ENCODE measurements at places on chromosomes 3 and 15. TPM values are rescaled to one million over a fixed set of nuclear protein-coding genes. Genes with fewer than 3 reads are reported as not detected.
A peak's percentile ranks its signal among the peaks of the same experiment; 100 is the strongest.

Gene SPINK8
- not detected for total RNA-seq

Gene DNAH1
- 72.0 TPM for total RNA-seq

Gene CCDC9B
- total RNA-seq = 2.2 TPM

Gene FOXB1
- total RNA-seq = not detected

Gene SLC22A14
- not detected for total RNA-seq

DNA sequence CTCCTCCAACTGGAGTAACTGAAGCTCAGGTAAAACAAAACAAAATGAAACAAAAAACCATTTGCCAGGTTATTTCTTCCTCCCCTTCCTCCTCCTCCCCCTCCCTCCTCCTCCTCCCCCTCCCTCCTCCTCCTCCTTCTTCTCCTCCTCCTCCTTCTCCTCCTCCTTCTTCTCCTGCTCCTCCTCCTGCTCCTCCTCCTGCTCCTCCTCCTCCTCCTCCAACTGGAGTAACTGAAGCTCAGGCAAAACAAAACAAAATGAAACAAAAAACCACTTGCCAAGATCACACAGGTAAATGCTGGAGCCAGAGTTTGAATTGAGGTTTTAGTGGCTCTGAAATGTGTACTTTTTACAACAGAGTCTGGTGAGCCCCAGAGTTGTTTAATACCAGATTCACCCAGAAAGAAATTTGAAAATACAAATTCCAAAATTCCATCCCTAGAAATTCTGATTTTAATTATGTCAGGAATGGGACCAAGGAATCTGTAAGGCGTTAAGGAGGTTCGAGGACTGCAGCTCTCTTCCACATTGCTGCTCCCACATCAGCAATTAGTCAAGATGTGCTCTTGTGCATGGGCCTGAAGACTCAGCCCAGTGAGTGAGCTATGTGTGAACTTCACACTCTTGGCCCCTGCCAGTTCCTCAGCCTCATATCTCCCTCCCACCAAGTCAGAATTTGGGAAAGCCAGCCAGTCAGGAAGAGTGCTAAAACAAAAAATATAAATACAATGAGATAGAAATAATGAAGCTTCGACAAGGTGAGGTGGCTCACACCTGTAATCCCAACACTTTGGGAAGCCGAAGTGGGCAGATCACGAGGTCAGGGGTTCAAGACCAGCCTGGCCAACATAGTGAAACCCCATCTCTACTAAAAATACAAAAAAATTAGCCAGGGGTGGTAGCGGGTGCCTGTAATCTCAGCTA lies 31.6 kb upstream of the ZNF770 start:
- no peak for DNase-seq

DNA sequence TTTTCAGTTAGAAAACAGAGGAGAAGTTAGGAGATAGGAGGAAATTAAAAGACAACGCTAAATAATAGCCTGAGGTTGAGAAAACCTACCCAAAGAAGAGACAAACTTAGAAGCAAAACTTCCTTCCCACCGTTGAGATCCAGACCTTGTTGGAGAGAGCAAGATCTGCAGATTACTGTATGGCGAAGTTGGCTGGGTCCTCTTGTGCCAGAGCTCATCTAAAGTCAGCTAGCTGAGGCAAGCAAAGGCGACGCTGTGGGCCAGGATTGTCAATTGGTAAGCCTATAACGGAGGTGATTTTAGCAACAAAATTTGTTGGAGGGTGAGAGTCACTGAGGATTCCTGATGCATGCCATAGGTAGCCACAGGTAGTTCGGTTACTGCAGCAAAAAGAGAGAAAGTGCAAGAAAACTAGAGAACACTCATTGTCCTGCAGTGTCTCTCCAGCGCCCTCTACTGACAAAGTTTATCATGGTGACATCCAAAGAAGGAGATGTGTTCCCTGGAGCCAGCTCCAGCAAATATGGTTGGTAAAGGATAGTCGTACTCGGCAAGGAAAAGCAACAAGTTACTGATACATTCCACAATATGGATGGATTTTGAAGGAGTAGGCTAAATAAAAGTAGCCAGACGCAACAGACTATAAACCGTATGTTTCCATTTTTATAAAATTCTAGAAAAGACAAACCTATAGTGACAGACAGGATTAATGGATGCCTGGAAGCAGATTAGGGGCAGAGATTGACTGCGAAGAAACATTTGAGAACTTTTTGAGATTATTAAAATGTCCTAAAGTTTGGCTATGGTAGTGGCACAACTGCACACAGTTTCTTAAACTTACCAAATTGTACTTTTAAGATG lies 9.8 kb upstream of the OR5K4 start:
- DNase-seq = peak; percentile 6

DNA sequence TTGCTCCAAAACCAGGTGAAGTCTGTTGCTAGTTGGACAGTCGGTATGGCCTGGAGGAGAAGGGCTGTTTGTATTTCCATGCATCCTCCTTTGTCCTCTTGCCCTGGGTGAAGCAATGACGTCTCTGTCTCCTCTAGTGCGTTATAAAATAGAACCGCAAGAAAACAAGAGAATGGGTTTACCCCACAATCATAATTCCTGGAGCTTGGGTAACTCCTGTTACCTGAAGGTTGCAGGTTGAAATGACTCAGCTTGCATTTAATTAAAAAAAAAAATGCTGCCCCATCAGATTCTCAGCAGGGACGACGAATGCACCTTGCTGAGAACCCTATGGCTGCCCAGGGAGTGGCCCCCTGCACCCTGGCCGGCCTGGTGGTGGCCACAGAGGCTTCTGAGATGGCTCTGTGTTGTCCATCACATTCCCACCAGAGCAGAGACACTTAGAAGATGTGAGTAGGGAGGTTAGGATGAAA lies 228.2 kb upstream of the BHLHE40 start:
- DNase-seq = no peak

DNA sequence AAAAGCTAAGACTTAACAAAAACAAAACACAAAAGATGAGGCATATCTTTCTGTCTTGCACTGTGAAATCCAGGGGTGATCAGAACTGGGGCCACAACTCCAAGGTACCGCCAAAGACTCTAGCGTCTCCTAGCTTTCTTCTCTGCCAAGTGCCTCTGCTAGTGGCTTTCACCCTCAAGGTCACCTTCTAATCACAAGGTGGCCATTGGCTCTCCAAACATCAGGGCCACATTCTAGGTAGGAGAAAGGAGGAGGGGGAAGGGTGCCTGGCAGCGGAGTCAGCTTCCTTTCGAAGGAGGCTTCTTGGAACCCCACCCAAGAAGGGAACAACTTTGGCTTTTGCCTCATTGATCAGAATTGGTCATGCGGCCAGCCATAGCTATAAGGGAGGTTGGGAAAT lies 168.8 kb upstream of the SMAD3 start:
- DNase-seq = no peak

DNA sequence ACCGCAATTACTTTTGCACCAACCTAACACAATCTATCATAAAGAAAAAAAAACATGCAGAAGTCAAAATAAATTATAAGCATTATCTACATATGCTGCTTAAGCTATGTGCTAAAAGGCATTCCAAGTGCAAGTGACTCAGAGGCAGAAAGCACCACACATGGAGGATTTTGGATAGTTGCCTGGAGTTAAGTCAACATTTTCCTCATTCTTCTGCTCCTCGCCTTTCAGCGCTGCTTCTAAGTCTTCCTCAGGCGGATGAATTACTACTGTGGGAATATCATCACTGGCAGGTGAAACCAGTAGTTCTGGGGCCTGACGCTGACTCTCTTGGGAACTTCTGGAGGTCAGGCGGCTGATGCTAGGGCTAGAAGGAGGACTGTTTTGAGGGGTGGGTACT lies 53.1 kb downstream of the SLC4A7 start:
- DNase-seq = no peak

- no peak for DNase-seq
These were observed 92.2 kb downstream of the MYLK start for GRCh38 chr3:123791898-123792297.

DNA sequence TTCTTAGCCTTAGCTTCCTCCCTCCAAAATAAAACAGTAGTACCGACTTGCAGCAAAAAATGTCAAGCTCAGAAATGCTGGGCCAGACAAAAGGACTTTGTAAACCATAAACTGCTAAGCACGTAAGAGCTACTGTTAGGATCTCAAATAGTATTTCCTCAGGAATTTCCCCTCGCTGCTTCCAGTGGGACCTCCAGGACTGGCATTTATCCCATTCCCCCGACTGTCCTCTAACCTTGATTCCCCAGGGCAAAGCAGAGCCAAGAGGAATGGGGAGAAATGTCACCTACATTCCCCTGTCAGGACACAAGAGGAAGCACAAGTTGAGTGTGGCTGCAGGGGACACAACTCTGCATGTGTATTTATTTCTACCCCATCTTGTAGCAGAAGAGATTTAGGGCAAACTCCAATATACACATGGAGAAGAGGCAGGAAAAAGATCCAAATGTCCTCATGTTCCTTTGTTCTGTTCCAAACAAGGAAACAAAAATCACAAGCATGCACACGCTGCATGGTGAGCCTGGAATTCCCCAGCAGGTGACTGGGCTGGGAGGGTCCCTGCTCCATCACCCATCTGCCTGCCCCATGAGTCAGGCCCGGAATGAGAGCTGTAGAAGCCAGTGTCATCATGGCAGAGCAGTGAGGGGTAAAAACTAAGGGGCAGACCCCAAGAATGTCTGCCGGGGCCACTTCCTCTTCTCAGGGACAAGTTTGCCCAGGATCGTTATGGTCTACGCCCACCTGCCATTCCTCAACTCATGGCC lies 4.2 kb downstream of the STOML1 start:
- no peak for DNase-seq

DNA sequence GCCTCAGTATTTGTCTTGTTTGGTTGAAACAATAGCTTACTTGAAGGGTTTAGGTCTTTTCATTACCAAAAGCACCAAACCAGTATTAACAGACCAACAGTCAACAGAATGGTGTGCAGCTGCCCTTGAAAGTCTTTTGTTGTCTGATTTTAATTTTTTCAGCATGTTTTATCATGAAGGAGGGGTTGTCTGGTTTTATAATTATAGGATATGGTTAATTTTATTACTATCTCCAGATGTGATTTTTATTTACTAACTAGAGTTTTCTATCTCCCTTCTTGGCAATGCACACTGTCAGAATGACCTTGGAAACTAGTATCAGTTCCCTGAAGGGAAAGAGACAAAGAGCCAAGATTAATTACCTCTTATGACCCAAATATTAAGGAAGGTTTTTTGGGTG lies 9.2 kb upstream of the CD200R1L start:
- DNase-seq = no peak

- no peak for DNase-seq
These were observed 248.7 kb upstream of the C2CD4B start for GRCh38 chr15:62413786-62414185.

- DNase-seq = no peak
These were observed 62.3 kb downstream of the XXYLT1 start for GRCh38 chr3:195208631-195209030.

DNA sequence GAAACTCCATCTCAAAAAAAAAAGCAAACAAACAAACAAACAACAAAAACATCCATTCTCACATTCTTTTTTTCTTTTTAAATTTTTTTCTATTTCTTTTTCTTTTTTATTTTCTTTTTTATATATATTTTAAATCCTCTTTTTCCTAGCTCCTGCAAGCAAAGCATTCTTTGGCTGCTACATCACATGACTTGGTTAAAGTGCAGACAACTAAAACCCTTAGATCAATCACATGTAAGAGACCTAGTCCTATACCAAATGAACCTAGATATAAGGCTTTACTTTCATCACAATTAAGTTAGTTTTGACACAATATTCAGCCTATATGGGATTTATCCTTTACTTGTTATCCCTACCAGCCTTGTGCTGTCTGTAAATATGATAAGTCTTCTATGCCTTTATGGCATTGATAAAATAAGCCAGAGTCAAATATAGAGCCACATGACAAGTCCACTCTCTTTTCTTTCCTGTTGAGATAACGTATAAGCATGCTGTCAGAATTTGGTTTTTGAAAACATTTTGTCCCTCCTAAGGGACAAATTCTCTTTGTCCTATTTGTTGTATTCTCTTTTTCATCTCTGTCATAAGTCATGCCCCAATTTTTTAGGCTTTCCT lies 11.3 kb downstream of the UBR1 start:
- DNase-seq = no peak

GRCh38 chr15:51128701-51129100 lies 34.0 kb upstream of the TNFAIP8L3 start:
- no peak for DNase-seq

GRCh38 chr3:40969341-40969740 lies 230.0 kb upstream of the CTNNB1 start:
- DNase-seq = no peak

DNA sequence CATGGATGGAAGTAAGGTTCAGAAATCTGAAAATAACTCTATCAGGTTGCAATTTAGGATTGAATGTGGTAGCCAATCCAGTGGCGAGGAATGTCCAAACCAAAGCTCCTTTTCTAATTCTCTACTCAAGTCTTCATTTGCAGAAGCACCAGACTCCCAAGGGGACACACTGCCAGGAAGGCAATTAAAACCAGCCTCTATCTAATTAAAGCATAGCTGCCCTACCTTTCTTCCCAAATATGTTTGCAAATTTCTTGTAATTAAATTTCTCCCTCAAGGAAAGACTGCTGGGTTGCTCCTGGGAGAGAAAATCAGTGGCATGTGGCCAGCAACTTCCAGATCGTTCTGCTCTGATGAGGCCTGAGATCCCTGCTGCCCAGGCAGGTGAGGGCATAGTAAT lies 153.4 kb upstream of the MCTP2 start:
- DNase-seq = no peak

DNA sequence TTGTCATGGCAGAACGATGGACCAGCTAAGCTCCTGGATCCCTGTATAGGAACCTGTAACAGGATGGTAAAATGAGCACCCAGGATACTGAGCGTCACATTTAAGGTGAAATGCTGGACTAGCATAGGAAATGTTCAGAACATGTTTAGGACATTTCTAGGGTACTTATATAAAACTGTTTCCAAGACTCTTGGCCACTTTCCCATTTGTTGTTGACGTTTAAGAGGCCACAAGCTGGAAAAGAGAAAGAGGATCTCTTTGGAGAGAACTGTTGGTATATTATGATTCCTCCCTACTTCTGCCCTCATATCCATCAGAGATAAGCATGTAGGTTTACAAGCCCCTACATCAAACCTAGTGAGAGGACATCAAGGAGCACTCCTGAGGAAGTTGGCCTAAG lies 57.5 kb downstream of the SCN11A start:
- DNase-seq = no peak

GRCh38 chr3:170585008-170585936 lies 603 bp downstream of the SLC7A14 start:
- no peak for DNase-seq

GRCh38 chr15:80382285-80382684 lies 21.9 kb upstream of the ARNT2 start:
- no peak for DNase-seq

Data from T-cell (primary cell).